ENCODE measurements at places on chromosomes 11 and 22.
A peak's percentile ranks its signal among the peaks of the same experiment; 100 is the strongest.

DNA sequence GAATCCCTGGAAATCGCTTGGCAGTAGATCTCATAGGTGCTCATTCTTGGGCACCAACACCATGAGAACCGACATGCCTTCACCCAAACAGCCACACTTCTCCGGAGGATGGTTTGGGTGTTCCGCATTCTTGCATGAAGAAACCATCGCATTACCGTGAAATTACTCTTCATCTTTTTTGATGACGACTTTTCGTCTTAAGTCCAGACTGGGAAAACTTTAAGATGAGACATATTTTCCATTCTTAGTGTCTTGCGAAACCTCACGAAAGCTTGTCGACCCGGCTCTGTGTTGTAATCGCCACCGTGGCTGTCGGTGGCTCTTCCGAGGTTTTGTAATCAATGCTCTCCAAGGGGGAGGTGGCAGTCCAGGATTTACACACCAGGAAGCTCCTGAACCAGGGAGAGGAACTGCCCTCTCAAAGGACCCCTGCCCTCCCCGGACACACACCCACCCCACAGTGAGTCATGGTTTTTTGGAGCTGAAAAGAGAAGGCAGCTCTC lies 1.7 kb downstream of the TOM1 start:
- no peak for DNase-seq

- no peak for DNase-seq
Measured at GRCh38 chr11:8263109-8263768, 439 bp downstream of the LMO1 start.

GRCh38 chr11:11763796-11764422 lies 77.9 kb upstream of the USP47 start:
- DNase-seq = no peak

DNA sequence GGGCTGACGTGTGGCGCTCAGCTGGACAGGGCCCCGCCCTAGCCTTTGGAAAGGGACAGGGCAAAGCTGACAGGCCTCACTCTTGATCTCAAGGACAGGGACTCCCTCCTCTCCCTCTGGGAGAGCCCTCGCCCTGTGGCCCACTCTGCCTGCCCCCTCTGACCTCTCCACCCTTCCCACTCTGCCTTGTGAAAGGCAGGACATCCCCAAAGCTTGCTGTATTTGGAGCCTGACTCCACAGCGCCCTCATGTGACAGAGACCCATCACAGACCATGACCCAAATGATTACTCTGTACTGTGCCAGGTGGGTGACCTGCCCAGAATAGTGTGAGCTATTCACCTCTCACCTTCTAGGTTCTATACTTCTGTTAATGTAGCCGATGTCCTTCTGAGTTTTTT lies 18.8 kb downstream of the P2RY2 start:
- DNase-seq = no peak

- DNase-seq = no peak
Measured at GRCh38 chr11:119585043-119585781, 143.8 kb downstream of the NECTIN1 start.

- no peak for DNase-seq
Measured at GRCh38 chr11:79028225-79028624, 412.6 kb downstream of the TENM4 start.

DNA sequence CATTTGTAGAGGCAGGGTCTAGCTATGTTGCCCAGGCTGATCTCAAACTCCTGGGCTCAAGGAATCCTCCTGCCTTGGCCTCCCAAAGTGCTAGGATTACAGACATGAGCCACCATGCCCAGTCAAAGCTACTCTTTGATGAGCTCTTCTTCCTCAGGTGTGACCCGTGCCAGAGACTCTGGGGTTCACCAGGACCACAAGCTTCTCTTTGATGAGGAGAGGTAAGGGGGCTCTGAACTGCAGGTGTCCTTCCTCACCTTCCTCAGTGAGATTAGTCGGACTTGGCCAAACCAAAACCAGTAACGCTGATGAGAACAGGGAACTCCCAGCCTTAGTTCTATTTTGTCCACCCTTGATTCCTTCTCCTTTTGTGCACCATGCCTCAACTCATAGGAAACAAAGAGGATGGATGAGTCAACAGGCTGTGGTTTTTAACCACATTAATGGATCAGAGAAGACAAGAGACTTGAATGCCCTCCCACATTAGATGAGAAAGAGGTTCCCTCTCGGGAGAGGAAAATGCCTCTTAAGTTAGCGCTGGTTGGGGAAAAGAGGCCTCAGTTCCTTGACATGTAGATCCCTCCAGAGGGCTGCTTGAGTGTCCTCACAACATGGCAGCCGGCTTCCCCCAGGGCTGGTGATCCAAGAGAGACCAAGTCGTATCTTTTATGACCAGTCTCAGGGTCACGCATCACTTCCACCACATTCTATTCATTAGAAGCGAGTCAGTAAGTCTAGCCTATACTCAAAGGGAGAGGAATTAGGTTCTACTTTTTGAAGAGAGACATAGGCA lies 25.7 kb upstream of the CTR9 start:
- DNase-seq = peak; percentile 72

GRCh38 chr11:79600711-79601110 lies 159.9 kb upstream of the TENM4 start:
- DNase-seq = no peak

DNA sequence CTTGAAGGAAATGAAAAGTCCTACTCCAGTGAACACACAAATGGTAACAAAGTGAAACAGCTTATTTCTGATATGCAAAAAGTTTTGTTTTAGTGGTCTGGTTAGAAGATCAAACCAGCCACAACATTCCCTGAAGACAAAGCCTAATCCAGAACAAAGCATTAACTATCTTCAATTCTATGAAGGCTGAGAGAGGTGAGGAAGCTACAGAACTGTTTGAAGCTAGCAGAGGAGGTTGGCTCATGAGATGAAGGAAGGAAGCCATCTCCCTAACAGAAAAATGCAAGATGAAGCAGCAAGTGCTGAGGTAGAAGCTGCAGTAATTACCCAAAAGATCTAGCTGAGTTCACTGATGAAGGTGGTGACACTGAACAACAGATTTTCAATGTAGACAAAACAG lies 168.4 kb downstream of the IGLL1 start:
- DNase-seq = no peak

- DNase-seq = no peak
Measured at GRCh38 chr11:110928391-110928790, 216.2 kb upstream of the ARHGAP20 start.

All from activated CD8-positive, alpha-beta memory T cell treated with anti-CD3 and anti-CD28 coated beads for 24 hours (primary cell).